Transverse colon (tissue), 4 donors: ENCODE measurements at places on chromosomes 4 and X. TPM values are rescaled to one million over a fixed set of nuclear protein-coding genes. Genes with fewer than 3 reads are reported as not detected.
A peak's percentile ranks its signal among the peaks of the same experiment; 100 is the strongest.

The MAGEC1 gene
- not detected for total RNA-seq

DNA sequence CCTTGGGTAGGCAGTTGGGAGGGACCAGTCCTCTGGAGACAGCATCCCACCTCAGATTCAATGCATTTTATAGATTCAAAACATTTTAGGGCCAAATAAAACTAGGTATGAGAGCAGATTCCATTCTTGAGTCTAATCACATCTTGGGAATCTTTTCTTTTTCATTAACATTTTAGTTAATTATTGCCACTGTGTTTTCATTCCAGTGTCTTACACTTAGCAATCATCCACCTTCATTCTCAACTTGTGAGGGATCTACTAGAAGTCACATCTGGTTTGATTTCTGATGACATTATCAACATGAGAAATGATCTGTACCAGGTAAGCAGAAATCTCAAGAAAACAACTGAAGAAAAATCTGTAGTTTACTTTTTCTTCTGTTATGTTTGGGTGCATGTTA is 99.5 kb downstream of the NFKB1 start:
- DNase-seq, result no peak

- no peak for DNase-seq
These were observed 156.9 kb downstream of the SLIT2 start for GRCh38 chr4:20408611-20409010.

GRCh38 chr4:150510176-150510865 is 71.6 kb upstream of the MAB21L2 start:
- DNase-seq, result no peak

GRCh38 chr4:57191523-57192034 is 81.4 kb upstream of the IGFBP7 start:
- DNase-seq, result peak; percentile 46

GRCh38 chrX:153642051-153642654 is 4.8 kb upstream of the DUSP9 start:
- no peak for DNase-seq
